ENCODE measurements at places on chromosomes 1 and 21.

GRCh38 chr1:226617109-226617508, 68.5 kb downstream of the STUM start:
- DNase-seq = no peak

GRCh38 chr1:167629681-167630567, at the start of gene RCSD1:
Gene RCSD1, plus strand, starts transcription at chr1:167630232. Its CDS starts 192 bp downstream, at chr1:167630424.
- peak; percentile 76 for DNase-seq

DNA sequence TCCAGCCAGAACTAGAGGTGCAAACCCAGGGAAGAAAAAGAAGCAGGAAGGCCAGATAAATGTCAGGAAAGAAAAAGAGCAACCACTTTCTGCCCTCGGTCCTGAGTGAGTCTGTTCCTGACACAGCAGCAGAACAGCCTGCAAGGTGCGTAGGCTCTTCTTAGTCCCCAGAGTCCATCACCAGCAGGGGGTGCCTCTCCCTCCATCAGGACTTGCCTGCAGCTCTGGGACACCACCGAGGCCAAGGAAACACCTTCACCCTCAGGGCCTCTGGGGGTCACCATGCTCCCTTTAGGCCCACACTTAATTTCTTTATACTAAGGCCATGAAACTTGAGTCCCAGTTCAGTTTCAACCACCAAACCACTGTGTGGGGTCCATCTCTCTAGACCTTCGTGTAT, 43.7 kb upstream of the NFASC start:
- peak; percentile 50 for DNase-seq

- no peak for DNase-seq
Measured at GRCh38 chr1:239417986-239418640, 31.7 kb downstream of the CHRM3 start.

DNA sequence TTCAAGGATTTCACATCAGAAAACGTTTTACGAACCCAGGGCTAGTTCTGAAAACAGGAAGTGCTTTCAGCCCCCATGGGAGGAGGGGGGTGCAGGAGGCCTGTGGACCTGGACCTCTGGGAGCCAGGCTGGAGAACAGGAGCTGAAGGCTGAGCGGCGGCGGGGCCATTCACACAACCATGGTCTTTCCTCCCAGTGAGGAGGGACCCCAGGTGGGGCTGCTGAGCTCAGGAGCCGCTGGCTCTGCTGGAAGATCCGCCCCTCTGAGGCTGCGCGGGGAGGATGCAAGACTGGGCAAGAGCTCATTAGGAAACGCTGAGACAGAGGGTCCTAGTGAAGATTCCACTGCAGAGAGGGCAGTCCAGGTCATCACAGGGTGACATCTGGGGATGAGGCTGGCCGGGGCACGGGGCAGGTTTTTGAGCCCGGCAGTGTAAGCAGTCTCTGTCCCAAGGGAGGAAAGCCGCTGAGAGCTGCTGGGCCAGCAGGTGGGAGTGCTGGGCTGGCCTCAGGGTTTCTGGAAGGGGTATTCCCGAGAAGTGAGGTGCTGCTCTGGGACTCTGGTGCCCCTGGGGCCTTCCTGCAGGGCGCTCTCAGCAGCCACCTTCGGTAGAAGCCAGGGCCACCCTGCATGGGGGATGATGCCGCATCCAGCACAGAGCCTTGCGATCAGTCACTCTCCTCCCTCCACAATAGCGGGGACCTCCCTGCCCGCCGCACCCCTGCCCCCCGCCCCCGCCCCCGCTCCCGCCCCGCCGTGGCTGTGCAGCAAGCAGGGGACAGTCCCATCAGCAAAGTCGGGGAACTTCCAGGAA, 7.5 kb downstream of the MX2 start:
- DNase-seq = peak; percentile 51

DNA sequence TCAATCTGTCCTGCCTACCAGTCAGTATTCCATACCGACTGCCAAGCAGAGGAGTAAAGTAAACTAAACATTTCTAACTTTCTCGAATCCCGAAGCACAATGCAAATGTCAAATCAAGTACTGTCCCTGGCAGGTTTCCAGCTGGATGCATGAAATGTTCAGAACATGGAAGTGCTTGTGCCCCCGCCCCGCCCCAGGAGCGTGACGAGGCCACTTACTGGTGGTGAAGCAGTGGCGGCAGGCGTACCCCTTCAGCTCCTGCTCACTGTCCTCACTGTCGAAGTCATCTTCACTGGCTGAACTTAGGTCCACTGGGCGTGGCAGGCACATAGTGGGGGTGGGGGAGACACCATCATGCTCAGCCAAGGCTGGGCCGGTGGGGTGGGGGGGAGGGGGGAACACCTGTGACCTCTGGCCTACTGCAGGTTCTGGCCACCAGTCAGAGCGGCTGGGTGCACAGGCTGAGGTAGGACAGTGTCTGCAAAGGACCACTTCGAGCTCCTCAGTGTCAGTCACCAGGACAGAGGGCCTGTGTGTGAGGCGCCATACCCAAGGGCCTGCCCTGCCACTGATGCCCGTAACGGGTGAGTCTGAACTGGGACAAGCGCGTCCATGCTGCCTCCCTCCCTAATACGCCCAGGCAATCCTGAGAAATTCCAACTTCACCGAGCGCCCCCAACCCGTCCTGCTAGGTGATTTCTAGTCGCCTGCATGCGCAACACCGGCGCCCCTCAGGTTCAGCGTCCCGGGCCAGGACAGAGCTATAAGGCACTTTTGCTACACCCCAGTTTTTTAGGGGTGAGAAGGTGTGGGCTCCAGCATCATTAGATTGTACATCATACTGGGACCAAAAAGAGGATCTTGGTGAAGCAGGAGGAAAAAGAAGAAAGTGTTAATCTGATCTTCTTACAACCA, 46.9 kb downstream of the SLC45A1 start:
- DNase-seq = no peak

- DNase-seq = no peak
Measured at GRCh38 chr1:112322983-112323678, 72.9 kb upstream of the CTTNBP2NL start.

DNA sequence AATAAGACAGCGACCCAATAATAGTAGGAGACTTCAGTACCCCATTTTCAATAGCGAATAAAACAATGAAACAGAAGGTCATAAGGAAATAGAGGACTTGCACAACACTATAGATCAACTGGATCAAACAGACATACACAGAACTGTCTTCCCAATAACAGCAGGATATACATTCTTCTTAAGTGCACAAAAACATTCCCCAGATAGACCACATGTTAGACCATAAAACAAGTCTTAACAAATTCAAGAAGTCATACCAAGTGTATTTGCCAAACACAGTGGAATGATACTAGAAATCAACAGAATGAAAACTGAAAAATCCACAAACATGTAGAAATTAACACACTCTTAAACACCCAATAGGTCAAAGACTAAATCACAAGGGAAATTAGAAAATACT, 78.0 kb downstream of the LBR start:
- DNase-seq = no peak

GRCh38 chr21:33761441-33762036, 119.2 kb downstream of the ITSN1 start:
- no peak for DNase-seq

GRCh38 chr1:168121401-168122011, 15.2 kb downstream of the GPR161 start:
- no peak for DNase-seq

- no peak for DNase-seq
Measured at GRCh38 chr1:236543065-236543669, 19.4 kb downstream of the LGALS8 start.

- no peak for DNase-seq
Measured at GRCh38 chr1:71587961-71588360, 507.1 kb upstream of the ZRANB2 start.

GRCh38 chr1:1324524-1325287, at the start of the genes CPTP and INTS11:
Gene CPTP, plus strand, starts transcription at chr1:1324802. Its CDS starts 2,109 bp downstream, at chr1:1326911.
Gene INTS11, minus strand, starts transcription at chr1:1324660. Its CDS starts 52 bp downstream, at chr1:1324608.
- DNase-seq = peak; percentile 97

- no peak for DNase-seq
Measured at GRCh38 chr1:214571281-214571680, 19.9 kb upstream of the PTPN14 start.

- DNase-seq = no peak
Measured at GRCh38 chr1:232378266-232379062, 251.5 kb downstream of the SIPA1L2 start.

GRCh38 chr1:185345913-185346720, 29.1 kb upstream of the IVNS1ABP start:
- no peak for DNase-seq

GRCh38 chr1:50527249-50527986, 104.2 kb upstream of the DMRTA2 start:
- no peak for DNase-seq

- no peak for DNase-seq
Measured at GRCh38 chr1:221839321-221839720, 97.4 kb upstream of the DUSP10 start.

- no peak for DNase-seq
Measured at GRCh38 chr1:52554756-52555155, 1.9 kb upstream of the TUT4 start.

GRCh38 chr1:86183810-86184209, 27.2 kb upstream of the COL24A1 start:
- DNase-seq = no peak

DNA sequence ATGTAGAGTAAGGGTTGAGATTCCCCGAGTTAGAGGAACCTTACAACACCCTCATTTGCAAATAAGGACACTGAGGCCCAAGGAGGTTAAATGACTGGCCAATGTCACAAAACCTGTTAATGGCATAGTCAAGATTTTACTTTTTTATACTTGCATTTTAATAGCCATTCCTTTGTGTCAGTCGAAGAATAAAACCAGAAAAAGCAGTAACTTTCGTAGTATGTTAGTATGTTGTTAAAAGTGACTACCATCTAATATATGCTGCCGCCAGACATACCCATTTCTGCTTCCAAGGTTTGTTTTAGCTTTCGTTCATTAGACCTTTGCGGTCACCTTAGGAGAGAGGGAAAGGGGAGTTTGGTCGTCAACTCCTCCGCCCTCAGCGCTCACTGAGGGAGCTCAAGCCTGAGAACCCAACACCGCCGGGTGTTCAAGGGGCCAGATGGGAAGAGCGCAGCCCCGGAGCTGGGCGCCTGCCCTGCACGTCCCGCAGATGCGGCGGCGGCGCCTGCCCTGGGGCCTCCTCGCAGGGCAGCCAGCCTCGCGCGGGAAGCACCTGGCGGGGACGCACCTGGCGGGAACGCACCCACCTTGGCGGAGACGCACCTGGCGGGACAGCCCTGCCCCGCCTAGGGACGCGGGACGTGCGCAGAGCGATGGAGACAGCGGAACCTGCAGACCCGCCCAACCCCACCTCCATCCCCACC, 466 bp downstream of the VPS26C start:
- no peak for DNase-seq
